ENCODE measurements at places on chromosomes 5 and 9. TPM values are rescaled to one million over a fixed set of nuclear protein-coding genes. Genes with fewer than 3 reads are reported as not detected.

DNA sequence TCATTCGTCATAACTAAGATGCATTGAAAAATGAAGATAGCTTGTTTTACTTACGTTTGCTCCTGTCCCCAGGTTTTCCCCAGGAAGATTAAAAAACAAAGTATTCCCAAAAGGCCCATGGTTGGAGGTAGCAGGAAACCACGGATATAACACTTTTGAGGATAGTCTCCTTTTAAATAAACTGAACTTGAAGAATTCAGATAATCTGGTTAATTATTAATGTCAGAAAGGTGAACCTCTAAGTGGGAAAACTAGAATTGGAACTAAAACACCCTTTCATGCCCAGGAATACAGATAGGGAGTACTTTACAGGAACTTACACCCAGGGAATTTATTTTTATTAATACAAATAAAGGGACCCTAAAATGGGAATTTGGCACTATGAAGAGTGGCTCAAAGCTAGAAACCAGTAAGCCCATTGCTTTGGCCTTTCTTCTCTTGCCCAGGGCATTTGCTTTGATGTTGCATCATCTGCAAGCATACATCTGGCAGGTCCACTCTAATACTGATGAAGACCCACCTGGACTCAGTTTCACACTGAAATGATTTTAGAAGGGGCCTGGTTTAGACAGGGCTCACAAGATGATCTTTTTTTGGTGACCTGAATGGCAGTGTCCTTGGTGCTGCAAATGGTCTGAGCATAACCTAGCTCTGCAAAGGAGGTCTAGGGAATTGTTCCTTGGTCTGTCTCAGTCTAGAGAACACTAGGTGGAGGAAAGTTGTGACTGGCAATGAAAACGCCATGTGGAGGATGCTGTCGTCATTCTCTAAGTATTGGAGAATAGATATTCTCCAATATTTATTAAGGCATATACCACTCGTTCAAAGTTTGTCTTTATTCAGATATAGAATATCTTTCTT, at the start of gene C5:
Gene C5, minus strand, starts transcription at position 148 of the 861 bp plus-strand sequence. Its CDS starts 29 bp downstream, at position 119.
- H3K27me3 ChIP-seq, result no peaks in the 10 kb centered on the region
- no peak for DNase-seq
- H3K4me1 ChIP-seq, result no peaks in the 10 kb centered on the region
- no peak within 1 kb of the TSS for H3K4me3 ChIP-seq

DNA sequence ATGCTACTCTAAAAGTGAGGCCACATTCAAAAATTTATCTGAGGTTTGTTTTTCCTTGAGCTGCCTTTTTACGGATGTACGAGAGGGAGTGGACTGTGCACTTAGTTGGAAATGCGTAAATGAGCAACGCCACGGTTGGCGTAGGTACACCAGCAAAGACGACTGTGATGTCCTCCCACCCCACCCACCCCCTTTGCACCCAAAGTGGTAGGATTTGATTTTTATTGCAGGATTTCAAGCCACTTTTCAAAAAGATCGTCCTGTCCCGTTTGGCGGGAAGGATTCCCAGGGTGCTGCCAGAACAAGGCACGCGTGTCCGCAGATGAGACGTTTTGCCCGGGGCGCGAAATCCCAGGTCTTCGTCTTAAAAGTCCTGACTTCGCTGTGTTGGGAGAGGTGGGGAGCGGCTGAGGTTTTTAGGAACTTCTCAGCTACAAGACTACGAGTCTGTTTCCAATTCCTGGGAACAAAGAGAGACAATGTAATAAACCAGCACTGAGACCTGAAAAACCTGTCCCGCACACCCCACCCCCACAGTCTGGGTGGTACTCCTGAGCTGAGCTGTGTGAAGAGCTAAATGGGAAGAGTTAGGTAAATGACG, 1.0 kb upstream of the TLE1 start:
- H3K36me3 ChIP-seq, result no peaks in the 10 kb centered on the region
- peak overlapping the region; percentile 20 for H3K4me3 ChIP-seq
- no peaks in the 10 kb centered on the region for H3K27me3 ChIP-seq
- peak; percentile 76 for DNase-seq
- H3K27ac ChIP-seq, result no peak overlapping the region

- H3K4me3 ChIP-seq, result no peak overlapping the region
- no peaks in the 10 kb centered on the region for H3K27me3 ChIP-seq
- H3K27ac ChIP-seq, result no peak overlapping the region
- H3K36me3 ChIP-seq, result no peaks in the 10 kb centered on the region
- no peak for DNase-seq
Observed at GRCh38 chr9:68625559-68625958, 79.5 kb upstream of the PIP5K1B start.

DNA sequence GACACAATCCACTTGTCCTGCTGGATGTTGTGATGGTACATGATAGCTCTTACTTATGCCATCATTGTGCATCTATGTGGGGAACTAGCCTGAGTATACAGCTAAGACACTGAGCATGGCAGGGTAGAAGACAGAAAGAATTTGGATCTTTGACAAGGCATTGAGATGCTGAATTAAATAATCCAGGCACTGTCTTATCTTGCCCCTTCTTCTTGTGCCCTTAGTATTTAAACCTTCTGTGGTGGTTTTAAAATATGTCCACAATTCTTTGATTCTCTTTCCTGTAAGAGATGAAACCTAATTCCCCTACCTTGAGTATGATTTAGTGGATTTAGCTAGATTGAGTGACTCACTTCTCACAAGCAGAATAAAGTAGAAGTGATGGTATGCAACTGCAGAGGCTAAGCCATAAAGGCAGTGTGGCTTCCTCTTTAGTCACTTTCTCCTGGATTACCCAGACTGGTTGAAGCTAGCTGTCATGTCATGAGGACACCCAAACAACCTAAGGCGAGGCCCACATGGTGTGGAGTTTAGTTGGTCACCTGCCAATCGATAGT, 174.0 kb upstream of the NREP start:
- H3K27ac ChIP-seq, result no peak overlapping the region
- no peak for DNase-seq
- no peak overlapping the region for H3K4me3 ChIP-seq
- H3K36me3 ChIP-seq, result no peaks in the 10 kb centered on the region
- H3K27me3 ChIP-seq, result no peaks in the 10 kb centered on the region
- H3K4me1 ChIP-seq, result no peaks in the 10 kb centered on the region

The PTGES gene
- 12.0 TPM for total RNA-seq

- H3K27me3 ChIP-seq, result no peaks in the 10 kb centered on the region
- no peaks in the 10 kb centered on the region for H3K36me3 ChIP-seq
- no peaks in the 10 kb centered on the region for H3K4me1 ChIP-seq
- no peak overlapping the region for H3K27ac ChIP-seq
- DNase-seq, result no peak
Observed at GRCh38 chr5:92525131-92525530, 1055.9 kb downstream of the NR2F1-AS1 start.

GRCh38 chr5:35003018-35003957, 44.5 kb downstream of the AGXT2 start:
- H3K4me1 ChIP-seq, result no peaks in the 10 kb centered on the region
- H3K27me3 ChIP-seq, result peaks cover 4% of the 10 kb centered on the region
- no peak overlapping the region for H3K27ac ChIP-seq
- peak; percentile 64 for DNase-seq
- H3K36me3 ChIP-seq, result no peaks in the 10 kb centered on the region

- no peak for DNase-seq
- no peaks in the 10 kb centered on the region for H3K36me3 ChIP-seq
- H3K27ac ChIP-seq, result no peak overlapping the region
- H3K4me1 ChIP-seq, result no peaks in the 10 kb centered on the region
- H3K27me3 ChIP-seq, result peaks cover 3% of the 10 kb centered on the region
Observed at GRCh38 chr5:1973391-1974013, 90.8 kb upstream of the IRX4 start.

The GLE1 gene
- 22.8 TPM for total RNA-seq

- H3K36me3 ChIP-seq, result peaks cover 18% of the 10 kb centered on the region
- no peak for DNase-seq
- no peaks in the 10 kb centered on the region for H3K27me3 ChIP-seq
- H3K4me1 ChIP-seq, result peaks cover 3% of the 10 kb centered on the region
Observed at GRCh38 chr9:13173553-13173952, 105.9 kb downstream of the MPDZ start.

GRCh38 chr5:93915142-93915553, 173.7 kb upstream of the POU5F2 start:
- H3K4me1 ChIP-seq, result no peaks in the 10 kb centered on the region
- H3K4me3 ChIP-seq, result no peak overlapping the region
- no peaks in the 10 kb centered on the region for H3K36me3 ChIP-seq
- DNase-seq, result no peak
- no peaks in the 10 kb centered on the region for H3K27me3 ChIP-seq
- H3K27ac ChIP-seq, result no peak overlapping the region

The LRRC70 gene
- total RNA-seq, result 3.1 TPM

All from lung (tissue), 17 donors.